ENCODE measurements at places on chromosomes 7 and 10.

DNA sequence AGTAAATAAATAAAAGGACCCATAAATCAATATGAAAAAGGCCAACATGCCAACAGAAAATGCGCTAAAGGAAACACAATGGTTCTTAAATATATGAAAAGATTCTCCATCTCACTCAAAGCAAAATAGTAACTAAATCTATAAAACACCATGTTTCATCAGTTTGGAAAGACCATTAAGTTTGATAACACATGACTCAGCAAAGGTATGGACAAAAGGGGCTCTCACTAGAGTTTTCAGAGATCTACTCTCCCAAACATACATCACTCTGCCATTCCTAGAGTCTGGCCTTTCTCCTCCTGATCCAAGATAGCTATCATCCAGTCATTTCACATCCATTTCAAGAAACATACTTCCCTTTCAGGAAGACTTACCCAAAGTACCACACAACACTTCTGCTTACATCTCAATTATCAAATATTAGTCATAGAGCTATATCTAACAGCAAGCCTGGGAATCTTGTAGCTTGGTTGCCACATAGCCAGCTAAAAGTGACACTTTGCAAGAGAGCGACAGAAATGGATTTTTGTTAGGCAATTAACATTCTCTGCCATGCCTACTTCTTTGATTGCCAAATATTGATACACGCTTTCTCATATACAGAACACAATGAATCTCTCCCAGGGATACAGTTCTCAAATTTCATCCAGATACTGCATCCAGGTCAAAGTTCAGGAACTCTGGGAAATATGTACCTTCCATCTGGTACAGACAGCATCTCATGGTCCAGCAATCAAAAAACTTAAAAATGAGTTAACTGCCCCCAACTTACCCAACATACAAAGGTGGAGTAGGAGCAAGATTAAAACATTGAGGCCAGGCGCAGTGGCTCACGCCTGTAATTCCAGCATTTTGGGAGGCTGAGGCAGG is 28.8 kb downstream of the TOMM7 start:
- DNase-seq, result no peak

DNA sequence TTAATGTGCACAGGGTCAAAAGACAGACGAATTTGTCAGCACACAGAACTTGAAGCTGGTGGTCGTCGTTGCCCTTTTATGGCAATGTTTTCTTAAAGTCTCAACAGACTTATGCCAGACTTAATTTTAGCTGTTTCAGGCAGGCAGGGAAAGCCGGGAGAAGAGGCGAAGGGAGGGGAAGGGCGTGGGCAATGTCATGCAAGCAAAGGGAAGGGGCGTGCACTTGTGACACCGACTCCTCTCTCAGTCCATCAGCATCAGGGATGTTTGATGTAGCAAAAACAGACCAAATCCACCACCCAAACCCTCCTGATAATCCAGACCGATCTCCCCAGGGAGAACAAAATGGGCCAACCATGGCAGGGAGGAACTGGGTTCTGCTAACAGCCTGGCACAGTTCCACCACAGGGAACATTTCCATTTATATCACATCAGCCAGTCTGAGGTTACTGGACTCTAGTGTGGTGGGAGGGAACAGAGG is 118.1 kb upstream of the RHEB start:
- DNase-seq, result no peak

- no peak for DNase-seq
These were observed 119.5 kb downstream of the CFAP58 start for GRCh38 chr10:104472957-104473745.

- no peak for DNase-seq
These were observed 622 bp upstream of the P4HA1 start for GRCh38 chr10:73097305-73097670.

- no peak for DNase-seq
These were observed 656.0 kb downstream of the CNTNAP2 start for GRCh38 chr7:146772601-146773000.

DNA sequence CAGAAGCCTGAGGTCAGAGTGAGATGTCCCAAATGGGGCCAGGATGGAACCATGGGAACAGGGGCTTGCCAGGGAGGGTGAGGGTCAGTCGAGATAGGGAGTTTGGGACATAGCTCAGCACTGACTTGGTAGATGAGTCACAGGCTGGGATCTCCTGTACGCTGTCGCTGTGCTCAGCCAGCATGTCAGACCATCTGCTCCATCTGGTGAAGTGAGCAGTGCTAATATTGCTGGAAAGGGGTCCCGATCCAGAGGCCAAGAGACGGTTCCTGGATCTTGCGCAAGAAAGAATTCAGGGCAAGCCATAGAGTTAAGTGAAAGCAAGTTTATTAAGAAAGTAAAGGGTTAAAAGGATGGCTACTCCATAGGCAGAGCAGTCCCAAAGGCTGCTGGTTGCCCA is 505.6 kb downstream of the GALNT17 start:
- peak; percentile 61 for DNase-seq

- no peak for DNase-seq
These were observed 6.7 kb upstream of the ZNF33B start for GRCh38 chr10:42645103-42645502.

Measured in NCI-H2171 (cell line).